ENCODE measurements at places on chromosomes 6 and 20.

DNA sequence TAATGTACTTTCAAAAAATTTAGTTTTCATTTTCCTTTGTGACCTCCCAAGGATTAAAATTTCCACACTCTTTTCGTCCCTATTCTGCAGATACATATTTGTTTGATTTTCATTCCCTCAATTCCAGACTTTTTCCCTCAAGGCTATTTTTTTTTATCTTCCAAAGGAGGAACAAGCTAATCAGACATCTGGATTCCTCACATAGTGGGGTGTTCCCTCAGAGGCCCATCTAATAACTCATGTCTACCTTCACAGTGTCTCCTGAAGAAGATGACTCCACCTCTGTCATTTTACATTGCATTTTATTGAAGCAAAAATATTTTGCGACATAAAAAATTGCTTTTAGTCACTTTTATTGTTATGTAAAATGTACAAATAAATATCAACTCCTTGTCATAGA is 122.2 kb downstream of the RFPL4B start:
- no peak for DNase-seq

DNA sequence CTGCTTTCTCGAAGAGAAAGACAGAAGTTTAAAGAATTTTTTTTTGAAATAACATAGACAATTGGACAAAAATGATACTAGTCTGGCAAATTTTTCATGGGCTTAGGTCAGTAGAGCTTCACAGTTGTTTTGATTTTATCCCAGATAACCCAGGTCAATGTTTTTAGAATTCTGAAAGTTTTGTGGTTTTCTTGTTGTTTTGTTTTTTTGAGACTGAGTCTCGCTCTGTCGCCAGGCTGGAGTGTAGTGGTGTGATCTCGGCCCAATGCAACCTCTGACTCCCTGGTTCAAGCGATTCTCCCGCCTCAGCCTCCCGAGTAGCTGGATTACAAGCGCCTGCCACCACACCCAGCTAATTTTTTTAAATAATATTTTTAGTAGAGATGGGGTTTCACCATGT is 22.8 kb downstream of the KIF13A start:
- DNase-seq, result no peak

DNA sequence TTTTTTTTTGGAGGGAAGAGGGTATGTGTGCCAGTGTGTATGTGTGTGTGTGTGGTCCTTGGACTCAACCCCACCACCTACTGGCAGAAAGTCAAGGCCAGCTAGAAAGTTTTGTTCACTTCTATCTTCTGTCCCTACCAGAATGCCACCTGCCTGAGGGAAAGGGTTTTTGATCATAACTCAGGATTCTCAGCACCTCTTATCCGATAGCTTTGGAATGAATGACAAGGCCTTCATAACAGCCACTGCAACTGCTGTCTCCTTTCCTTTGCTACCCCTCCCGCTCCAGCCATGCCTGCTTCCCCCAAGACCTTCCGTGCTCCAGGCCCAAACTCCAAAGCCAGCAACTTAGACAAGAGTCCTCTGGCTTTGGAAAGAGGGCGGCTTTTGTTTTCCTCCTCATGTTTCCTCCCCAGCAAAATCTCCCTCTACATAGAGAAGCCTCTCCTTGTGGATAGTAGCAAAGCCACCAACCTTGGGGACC is 18.7 kb downstream of the BTN3A1 start:
- DNase-seq, result no peak

- DNase-seq, result no peak
These were observed 1.9 kb downstream of the BLCAP start for GRCh38 chr20:37525810-37526209.

GRCh38 chr20:17838921-17839320 is 129.7 kb downstream of the SNX5 start:
- no peak for DNase-seq

- DNase-seq, result no peak
These were observed 7.7 kb downstream of the ADISSP start for GRCh38 chr20:3759884-3760283.

DNA sequence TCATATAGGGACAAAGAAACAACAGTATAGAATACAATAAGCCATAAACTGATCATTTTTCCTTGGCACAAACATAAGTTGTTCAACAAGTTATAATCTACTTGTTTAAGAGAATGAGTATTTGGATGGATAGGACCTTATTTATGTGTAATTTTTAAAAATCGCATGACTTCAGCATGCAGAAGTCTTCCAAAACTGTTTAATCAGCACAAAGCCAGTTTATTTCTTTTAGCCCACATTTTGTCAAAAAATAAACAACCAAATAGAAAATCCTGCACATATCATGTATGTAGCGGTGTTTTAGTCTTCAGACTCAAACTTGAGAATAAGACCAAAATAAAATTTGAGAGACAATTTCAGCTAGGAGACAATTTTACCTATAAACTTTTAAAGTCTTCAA is 304.7 kb downstream of the TRDN start:
- no peak for DNase-seq

- no peak for DNase-seq
These were observed 14.4 kb downstream of the MYB start for GRCh38 chr6:135195522-135195921.

GRCh38 chr6:115885636-115886366 is 174.9 kb downstream of the FRK start:
- no peak for DNase-seq

DNA sequence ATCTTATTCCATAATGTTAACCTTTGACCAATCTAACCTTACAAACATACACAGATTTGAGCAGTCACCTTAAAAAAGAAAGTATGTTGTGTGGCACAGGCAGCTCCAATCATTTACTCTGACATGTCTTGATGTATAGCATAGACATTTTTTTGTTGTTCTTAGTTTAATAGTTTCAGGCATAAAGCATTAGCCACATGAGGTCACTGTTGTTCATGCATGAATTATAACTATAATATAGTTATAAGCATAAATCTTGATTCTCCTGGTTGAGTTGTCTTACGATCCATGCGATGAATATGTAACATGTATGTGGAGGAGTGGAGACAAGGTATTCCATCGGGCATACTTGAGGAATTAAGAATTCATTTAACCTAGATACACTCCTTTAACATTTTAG is 26.1 kb upstream of the NKAIN2 start:
- DNase-seq, result no peak

DNA sequence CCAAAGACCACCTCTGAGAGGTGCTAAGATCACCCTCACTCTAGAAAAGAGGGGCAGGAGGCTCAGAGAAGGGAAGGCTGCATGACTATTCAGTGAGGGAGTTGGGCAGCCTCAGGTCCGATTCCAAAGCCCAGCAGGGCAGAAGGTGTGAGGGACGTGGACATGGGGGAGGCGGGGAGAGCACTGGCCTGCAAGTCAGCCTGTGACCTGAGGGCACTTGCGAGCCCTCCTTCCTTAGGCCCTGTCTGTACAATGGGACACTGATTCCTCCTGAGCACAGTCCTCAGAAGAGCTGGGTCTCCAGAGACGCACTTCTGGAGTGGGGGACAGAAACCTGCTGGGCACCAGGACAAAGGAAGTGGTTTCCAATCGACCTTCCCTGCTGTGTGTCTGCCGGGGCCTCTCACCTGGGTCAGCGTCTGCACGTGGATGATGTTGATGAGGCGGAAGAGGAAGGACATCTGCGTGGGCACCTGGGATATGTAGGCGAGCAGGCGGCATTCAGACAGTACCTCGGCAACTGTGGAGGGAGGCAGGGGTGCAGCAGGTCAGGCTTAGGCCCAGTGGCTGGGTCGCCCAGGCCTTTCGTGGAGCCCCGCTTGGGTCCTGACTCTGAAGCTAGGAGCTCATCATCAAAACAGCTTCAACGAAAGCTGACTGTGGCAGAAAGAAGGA is 48.5 kb downstream of the MYH7B start:
- no peak for DNase-seq

- no peak for DNase-seq
These were observed 57.0 kb downstream of the FRK start for GRCh38 chr6:116003668-116004067.

- DNase-seq, result no peak
These were observed 267.7 kb downstream of the FARS2 start for GRCh38 chr6:5529015-5529414.

GRCh38 chr6:111192911-111193555 is 105.7 kb downstream of the SLC16A10 start:
- DNase-seq, result no peak

DNA sequence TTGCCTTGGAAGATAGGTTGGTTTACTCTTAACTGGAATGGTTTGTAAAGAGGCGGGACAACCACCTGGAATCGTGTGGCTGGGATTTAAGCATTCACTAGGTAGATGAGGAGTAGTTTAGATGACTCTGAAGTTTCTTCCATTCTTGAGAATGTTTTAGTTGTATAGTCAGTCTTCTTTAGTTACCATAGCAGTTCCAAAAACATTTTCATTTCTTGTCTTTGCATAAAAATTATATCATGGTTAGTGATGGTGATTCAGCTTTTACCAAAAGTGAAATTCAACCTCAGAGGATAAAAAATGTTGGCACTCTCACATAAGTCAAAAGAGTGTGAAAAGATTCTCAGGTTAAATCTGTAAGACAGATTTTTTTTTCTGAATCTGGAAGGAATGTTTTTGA is 70.3 kb downstream of the SMAP1 start:
- DNase-seq, result no peak

- DNase-seq, result no peak
These were observed 7.0 kb upstream of the RALGAPA2 start for GRCh38 chr20:20719411-20719810.

GRCh38 chr6:16901782-16902181 is 140.5 kb upstream of the ATXN1 start:
- DNase-seq, result no peak

- DNase-seq, result no peak
These were observed 517.0 kb upstream of the NRSN1 start for GRCh38 chr6:23608931-23609435.

DNA sequence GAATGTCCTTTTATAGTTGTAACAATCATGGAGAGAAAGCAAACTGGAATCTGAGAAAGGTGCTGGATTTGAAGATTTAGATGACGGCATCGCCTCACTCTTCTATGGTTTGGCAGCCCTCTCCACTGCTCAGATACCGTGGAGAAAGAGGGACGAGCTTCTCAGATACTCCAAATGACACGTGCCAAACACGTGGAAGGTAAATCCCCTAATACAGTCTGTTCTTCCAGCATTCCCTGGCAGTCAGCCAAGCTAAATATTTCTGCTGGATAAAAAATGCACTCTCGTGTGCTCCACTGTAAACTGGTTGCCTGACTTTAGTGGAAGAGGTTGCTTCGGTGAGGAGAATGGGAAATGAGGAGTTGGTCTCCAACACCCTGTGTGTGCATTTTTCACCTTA is 16.7 kb upstream of the PRDM1 start:
- DNase-seq, result no peak

DNA sequence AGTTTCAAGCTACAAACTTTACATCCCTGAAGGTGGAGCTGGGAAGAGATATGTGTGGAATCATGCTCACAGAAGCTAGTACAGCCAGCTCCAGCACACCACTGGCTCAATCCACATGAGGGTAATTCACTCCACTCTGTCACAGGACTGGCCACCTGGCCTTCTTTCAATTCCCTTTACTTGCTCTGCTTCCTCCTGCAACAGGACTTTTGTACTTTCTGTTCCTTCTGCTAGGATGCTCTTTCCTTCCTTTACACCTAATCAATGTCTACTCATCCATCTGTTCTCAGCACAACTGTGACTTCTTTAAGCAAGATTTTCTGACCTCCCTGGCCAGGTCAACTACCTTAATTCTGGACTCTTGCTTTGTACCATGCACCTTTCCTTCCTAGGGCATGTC is 39.4 kb upstream of the MYB start:
- no peak for DNase-seq

DNA sequence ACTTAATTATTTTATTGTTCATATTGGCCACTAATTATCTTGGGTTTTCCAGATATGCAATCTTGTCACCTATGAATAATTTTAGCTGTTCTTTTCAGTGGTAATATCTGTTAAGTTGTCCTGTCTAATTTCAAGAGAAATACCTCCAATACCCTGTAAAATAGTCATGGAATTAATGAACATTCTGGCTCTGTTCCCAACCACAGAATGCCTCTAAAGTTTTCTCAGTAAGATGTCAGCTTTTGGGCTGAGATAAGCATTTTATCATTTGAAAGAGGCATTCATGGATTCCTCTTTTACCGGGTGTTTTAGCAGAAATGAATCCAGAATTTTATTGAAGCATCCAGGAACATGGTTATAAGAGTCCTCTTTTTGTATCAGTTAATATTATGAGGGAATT is 109.3 kb downstream of the WDR27 start:
- no peak for DNase-seq

- no peak for DNase-seq
These were observed 31.5 kb downstream of the PMEPA1 start for GRCh38 chr20:57678340-57678739.

- no peak for DNase-seq
These were observed 9.6 kb upstream of the CST3 start for GRCh38 chr20:23647346-23647745.

DNA sequence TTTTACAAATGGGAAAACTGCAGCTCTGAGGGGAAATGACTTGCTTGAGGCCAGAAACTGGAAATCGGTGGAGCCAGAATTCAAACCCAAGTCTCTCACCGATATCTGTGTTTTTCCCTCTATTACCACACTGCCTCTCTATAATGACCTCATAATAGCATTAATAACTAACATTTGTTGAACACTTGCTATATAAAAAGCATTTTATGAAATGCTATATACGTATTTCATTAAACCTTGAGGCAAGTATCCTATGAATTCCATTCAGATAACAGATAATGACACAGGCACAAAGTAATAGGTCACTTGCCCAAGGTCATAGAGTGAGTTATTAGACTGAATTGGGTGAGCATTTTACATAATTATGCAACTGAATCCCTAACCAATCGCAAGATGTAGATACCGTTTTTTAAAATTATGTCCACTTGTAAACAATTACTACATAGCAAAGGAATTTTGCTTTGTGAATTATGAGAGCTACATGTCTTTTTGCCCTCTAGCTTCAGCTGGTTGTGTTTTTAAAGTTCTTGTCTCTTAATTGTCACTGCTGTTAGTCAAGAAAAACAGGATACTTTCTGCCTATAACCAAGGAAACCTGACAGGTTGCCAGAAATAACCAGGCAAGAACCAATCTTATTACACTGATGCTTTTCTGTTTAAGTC is 4.7 kb downstream of the DSN1 start:
- DNase-seq, result no peak

DNA sequence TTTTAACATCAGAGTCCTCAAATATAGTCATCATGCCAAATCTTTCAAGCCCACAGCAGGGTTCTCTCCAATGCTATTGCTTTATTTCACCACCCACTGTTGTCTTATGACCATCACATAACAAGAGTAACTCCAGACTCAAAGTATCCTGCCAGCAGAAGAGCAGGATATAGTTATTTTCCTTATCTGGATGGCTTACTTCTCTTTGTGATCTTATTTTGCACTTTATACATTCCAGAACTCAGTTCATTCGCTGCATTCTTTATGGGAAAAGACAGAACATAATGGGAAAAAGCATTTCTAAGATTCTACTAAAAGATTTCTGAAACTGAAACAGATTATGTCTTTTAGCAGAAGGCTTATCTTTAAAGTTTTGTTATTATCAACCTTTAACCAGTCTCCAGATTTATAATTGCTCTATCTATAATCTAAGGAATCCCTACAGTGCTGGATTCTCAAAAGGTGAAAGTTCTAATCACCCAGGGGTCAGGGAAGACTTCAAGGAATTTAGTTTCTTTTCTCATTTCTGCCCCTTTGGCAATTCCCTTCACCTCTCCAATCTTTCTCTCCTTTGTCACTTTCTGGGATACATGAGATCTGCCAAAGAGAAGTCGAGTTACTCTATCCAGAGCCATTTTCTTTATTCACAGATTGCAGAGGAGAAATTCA is 190.4 kb downstream of the TPBG start:
- no peak for DNase-seq

Data from stimulated activated CD4-positive, alpha-beta T cell treated with anti-CD3 and anti-CD28 coated beads, Interleukin-4, amount 100 ng/mL, for 4 hours (primary cell).